ENCODE measurements at places on chromosomes 11 and 22. TPM values are rescaled to one million over a fixed set of nuclear protein-coding genes. Genes with fewer than 3 reads are reported as not detected.

- no peaks in the 10 kb centered on the region for H3K4me1 ChIP-seq
- no peak overlapping the region for H3K27ac ChIP-seq
- H3K27me3 ChIP-seq: no peaks in the 10 kb centered on the region
- no peak for DNase-seq
- no peak overlapping the region for H3K4me3 ChIP-seq
- no peaks in the 10 kb centered on the region for H3K36me3 ChIP-seq
These were observed 115.7 kb downstream of the NTM start for GRCh38 chr11:131486100-131486499.

DNA sequence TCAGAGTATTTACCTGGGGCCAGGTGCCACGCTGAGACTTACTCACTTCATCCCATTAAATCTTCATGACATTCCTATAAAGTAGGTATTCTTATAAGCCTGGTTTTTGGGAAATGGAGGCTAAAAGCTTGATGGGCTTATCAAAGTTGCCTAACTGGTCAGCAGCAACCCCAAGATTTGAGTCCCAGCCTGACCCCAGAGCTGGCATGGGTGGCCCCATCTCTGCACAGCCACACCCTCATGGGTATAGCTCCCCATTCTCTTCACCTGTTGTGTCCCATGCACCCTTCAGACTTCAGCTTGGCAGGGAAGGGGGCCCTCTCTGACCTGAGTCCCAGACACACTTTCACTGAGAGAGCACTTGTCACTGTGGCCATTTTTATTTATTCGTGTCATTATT, 37.4 kb upstream of the TP53I11 start:
- H3K4me3 ChIP-seq: no peak overlapping the region
- H3K4me1 ChIP-seq: peaks cover 6% of the 10 kb centered on the region
- no peaks in the 10 kb centered on the region for H3K27me3 ChIP-seq
- no peak for DNase-seq
- no peak overlapping the region for H3K27ac ChIP-seq
- no peaks in the 10 kb centered on the region for H3K36me3 ChIP-seq

DNA sequence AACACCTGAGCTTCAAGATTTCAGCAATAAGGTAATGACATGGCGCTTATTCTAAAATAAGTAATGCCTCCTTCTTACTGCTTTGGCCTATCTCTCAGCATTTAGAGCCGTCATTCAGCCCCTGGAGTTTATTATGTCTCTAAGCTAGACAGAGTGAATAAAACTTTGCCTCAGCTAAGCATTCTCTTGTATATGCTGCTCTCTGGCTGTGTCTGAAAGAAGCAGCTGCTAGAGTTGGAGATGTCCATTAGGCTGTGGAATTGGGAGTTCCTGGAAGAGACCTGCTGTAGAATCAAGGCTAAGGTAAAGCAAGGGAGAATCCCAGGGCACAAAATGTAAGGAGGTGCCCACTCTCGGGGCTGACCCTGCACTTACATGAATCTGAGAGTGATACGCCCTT, 35.5 kb upstream of the TTC12 start:
- no peak for DNase-seq
- H3K4me1 ChIP-seq: no peaks in the 10 kb centered on the region
- no peaks in the 10 kb centered on the region for H3K27me3 ChIP-seq

- H3K27me3 ChIP-seq: no peaks in the 10 kb centered on the region
- H3K27ac ChIP-seq: no peak overlapping the region
- no peak for DNase-seq
- no peak overlapping the region for H3K4me3 ChIP-seq
- no peaks in the 10 kb centered on the region for H3K36me3 ChIP-seq
These were observed 702.4 kb downstream of the NTM start for GRCh38 chr11:132072858-132073211.

DNA sequence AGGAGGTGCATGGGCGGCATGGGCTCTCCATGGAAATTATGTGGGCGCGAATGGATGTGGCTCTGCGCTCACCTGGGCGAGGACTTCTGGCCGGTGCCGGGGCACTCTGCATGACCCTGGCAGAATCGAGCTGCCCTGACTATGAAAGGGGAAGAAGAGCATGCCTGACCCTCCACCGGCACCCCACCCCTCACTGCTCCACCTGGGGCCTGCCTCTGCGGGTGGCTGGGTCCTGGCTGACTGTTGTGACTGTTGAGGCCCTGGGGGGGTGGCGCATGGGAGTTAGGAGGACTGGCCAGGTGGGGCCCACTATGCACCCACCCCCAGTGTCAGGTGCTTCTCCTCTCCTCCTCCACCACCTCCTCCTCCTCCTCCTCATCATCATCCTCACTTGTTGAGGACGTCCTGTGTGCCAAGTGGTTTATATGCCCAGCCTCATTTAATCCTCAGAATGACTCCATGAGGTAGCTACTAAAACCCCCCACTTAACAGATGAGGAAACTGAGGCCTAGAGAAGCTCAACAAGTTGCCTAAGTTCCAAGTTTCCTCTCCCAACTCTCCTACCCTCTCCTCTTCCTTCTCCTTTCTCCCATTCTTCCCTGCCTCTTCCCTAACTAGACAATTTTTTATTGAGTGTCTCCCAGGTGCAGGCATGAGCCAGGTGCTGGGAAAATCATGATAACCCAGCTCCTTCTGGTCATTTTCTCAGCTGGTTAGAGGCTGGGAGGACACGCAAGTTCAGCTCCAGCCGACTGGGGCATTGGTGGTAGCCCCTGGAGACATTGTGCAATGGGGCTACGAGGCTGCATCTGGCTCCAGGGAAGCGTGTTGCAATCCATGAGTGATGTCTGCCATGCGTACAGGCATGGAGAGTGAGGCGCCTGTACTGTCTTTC, 2.3 kb downstream of the MYEOV start:
- peak overlapping the region; percentile 87 for H3K27ac ChIP-seq
- peaks cover 33% of the 10 kb centered on the region for H3K4me1 ChIP-seq
- H3K4me3 ChIP-seq: no peak overlapping the region
- H3K36me3 ChIP-seq: no peaks in the 10 kb centered on the region
- no peaks in the 10 kb centered on the region for H3K27me3 ChIP-seq

DNA sequence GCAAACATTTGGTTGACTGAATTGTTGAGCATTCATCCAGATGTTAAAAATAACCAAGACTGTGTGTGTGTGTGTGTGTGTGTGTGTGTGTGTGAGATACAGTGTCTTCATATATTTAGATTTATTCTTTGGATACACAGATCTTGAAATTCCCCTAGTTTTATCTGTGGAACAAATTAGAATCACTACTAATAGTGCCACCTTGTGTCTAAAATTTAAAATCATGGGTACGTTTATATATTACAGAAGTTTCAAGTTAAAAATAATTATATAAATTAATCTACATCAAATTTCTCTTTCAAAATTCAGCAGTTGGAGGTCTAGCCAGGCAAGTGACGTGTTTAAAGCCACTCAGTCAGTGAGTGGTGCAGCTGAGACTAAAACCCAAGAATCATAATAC, 1566.2 kb upstream of the TENM4 start:
- no peaks in the 10 kb centered on the region for H3K27me3 ChIP-seq
- H3K4me1 ChIP-seq: no peaks in the 10 kb centered on the region
- no peak for DNase-seq
- no peaks in the 10 kb centered on the region for H3K36me3 ChIP-seq
- H3K27ac ChIP-seq: no peak overlapping the region

- H3K4me3 ChIP-seq: no peak overlapping the region
- H3K36me3 ChIP-seq: no peaks in the 10 kb centered on the region
- no peaks in the 10 kb centered on the region for H3K27me3 ChIP-seq
- no peak overlapping the region for H3K27ac ChIP-seq
These were observed 1115.6 kb upstream of the CNTN5 start for GRCh38 chr11:97905101-97905500.

INPP5J gene
- 0.34 TPM for total RNA-seq

SGSM1 gene
- 1.3 TPM for total RNA-seq

All from spleen (tissue), 13 donors.